ENCODE measurements at places on chromosomes 2 and 18.

- peak; percentile 44 for DNase-seq
Measured at GRCh38 chr2:137172162-137172561, 406.8 kb downstream of the THSD7B start.

DNA sequence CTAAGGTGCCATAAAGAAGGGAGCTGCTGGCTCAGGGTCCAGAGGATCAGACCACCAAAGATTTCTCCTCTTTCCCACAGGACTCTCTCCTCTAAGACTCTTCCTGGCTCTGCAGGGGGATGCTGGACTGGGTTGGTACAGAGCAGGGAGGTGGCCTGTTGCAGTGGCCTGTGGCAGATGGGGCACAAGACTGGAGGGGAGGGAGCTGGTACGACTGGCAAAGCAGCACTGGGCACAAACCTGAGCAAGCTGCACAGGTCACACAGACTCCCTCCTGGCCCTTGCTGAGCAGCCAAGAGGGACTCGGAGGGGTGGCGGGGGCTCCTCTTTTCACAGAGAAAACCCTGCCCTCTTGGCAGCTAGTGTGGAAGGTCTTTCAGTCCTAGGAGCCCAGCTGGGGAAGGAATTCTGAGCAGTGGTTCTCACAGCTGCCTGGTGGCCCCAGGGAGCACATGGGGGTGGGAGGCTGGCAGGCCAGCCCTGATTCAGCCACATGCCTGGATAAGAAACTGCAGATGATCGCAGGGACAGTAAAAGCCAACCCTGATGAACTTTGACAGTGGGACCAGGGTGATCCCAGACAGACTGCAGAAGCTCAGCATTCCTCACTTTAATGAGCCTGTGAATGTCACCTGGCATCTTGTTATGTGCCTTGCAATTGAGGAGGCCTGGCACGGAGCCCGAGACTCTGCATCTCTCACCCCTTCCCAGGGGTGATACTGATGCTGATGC is 32.5 kb upstream of the ACAA2 start:
- no peak for DNase-seq

DNA sequence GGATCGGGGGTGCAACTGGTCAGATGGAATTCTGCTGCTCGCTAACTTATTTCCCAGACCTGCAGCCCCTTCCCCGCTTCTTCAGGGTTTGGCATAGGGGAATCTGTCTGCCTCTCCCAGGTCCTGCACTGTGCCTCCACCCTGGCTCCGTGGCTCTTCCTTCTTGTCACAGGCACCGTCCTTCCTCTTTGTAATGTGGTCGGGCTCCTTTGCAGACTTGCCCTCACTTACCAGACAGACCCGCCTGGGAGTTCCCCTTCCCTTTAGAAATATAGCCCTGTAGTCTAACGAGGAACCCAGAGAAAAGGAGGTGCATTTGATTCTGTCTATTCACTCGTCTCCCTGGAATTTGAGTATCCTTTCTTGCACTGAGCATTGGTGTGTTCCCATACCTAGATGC is 63.9 kb upstream of the PAX8 start:
- no peak for DNase-seq

DNA sequence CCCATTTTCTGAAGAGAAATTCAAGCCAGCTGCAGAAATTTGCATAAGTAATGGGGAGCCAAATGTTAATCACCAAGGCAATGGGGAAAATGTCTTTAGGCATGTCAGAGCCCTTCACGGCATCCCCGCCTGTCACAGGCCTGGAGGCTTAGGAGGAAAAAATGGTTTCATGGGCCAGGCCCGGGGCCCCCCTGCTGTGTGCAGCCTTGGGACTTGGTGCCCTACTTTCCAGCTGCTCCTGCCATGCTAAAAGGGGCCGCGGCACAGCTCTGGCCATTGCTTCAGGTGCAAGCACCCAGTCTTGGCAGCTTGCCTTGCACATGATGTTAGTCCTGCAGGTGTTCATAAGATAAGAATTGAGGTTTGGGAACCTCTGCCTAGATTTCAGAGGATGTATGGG is 1235.7 kb downstream of the DPP10 start:
- peak; percentile 22 for DNase-seq

DNA sequence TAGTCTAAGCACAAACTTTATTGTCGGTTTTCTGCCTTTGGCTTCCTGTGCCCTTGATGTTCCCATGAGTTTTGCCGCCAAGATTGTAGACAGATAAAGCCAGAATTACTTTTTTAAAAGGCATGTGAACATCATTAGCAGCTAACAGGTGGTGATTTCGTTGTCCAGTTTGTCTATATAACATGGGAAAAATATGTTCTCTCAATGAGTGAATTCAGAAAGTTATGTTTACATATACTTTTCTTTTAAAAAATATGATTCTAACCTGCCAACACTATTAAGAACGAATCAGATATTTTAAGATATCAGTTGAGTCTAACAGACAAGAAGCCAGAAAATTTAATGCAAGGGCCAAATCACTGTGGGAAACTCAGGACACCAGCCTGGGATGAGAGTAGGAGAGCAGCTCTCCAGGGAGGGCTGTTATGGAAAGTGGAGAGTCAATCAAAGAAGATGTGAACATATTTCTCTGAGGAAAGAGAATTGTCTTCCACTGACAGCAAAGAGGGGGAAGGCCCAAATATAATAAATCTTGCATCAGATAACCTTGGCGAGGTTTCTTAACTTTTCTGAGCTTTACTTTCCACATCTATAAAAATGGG is 311.3 kb downstream of the ARHGAP15 start:
- no peak for DNase-seq

DNA sequence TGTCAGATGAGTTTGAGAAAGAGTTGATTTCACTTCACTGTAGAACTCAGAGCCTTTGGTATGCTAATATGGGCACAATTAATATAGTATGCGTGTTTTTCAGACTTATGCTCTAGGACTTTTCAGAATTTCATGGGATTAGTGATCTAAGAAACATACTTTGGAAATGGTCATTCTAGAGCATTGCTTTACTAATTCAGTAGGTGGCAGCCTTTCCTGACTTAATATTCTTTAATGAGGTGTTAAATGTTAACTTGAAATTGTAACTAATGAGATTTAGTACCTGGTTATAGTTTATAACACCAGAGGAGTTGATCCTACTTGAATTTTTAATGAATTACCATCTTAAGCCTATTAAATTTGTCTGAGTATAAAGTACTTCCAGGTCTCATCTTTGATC is 28.4 kb downstream of the ACTR2 start:
- DNase-seq: no peak

GRCh38 chr18:21598726-21599584 is 1.5 kb downstream of the ESCO1 start:
- DNase-seq: peak; percentile 41

GRCh38 chr2:834233-834632 is 116.4 kb upstream of the SNTG2 start:
- no peak for DNase-seq

- no peak for DNase-seq
Measured at GRCh38 chr2:3523551-3524041, 4.3 kb upstream of the ADI1 start.

DNA sequence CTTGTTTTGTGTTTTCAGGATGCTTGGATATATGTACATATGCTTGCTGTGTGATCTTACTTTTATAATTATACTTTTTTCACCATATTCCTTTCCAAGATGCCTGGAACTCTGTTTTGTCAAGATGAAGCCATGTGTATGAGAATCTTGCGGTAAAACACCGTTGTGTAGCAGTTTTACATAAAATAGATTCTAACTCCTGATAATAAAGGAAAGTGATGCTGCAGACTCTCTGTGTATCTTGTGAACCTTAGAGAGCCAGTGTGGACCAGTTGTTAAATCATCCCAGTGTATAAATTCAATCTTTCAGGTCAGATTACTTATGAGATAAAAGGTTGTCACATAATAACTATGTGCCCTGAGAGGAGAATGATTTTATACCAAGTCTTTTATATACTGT is 12.5 kb upstream of the ITGA4 start:
- DNase-seq: no peak

DNA sequence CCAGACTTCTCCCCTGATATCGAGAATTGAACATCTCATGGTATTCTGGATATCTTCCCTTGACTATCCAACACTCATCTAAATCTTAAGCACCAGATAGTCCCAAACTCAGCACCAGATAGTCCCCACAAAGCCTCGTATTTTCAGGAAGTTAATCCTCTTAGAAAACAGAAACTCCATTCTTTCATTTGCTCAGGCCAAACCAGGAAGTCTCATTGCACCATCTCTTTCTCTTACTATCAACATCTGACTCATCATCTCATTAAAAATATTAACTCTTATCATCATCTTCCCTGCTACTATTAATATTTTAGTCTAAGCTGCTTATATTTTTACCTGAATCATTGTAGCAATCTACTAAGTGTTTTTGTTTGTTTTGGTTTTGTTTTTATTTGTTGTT is 286.4 kb downstream of the GALNT13 start:
- no peak for DNase-seq

DNA sequence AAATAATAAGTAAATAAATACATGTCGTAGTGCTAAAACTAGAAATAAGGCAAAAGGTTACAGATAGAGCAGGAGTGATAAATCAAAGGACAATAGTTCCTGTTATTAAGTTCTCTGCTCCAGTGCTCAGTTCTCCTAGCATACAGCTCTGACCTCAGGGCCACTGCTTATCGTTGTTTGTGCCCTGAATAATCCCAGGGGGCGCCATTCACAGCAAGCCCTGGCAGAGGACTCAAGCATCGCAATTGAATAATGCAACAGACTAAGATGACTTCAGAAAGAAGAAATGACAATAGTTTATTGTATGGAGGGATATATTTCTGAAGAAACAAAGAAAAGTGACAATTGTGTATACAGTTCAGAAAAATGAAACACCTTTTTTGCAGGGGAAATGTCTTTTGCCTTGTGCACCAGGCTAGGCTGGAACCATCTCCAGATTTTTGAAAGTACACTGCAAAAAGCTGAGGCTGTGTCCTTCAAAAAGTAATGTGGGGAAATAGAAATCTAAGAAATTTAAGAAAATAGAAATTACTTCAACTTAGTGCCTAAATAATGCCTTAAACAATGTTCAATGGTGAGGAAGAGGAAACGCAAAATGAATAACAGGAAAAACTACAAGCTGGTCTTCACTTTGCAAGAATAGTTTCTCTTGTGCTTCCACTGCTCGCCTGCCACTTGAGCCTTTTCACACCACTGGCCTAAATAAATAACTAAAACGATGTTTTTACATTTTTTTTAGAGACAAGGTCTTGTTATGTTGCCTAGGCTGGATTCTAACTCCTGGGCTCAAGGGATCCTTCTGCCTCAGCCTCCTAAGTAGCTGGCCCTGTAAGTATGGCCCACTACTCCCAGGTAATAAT is 19.0 kb upstream of the CCNYL1 start:
- peak; percentile 66 for DNase-seq

- DNase-seq: no peak
Measured at GRCh38 chr2:126739141-126739540, 83.2 kb downstream of the GYPC start.

- no peak for DNase-seq
Measured at GRCh38 chr2:207960090-207960489, 65.2 kb downstream of the PLEKHM3 start.

DNA sequence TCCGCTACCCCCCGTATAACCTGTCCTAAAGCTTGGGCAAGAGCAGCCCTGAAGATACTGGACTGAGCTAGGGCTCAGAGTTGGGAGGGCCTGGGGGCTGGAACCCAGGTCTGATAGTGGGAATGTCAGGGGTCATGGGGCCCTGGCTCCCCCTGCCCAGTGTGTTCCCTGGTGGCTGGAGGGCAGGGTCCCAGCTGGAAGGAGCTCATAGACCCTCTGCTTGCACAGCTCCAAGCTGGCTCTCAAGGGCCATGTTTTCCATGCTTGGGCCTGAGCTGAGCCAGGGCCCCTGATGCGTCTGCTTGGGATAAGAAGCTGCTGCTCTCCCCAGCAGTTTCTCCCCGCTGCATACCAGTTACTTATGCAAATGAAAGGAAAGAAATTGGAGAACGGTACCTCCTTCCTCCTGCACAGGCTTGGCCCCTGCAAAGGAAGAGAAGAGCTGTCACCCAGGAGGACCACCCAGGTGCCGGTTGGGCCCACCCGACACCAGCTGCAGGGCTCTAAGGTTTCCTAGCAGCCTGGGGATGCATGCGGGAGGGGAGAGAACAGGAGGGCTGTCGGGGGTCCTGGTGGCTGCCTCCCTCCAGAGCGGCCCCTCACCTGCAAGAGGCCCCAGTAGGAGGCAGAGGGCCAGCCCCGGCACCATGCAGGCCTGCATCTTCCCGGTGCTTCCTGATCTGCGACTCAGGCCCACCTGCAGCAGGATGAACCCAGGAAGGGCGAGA is 628 bp downstream of the OTOS start:
- DNase-seq: no peak

- no peak for DNase-seq
Measured at GRCh38 chr2:98295275-98295674, 51.0 kb upstream of the CNGA3 start.

GRCh38 chr2:7071916-7072556 is 154.8 kb downstream of the RNF144A start:
- DNase-seq: no peak

- peak; percentile 65 for DNase-seq
Measured at GRCh38 chr2:38233231-38233983, 143.7 kb downstream of the ATL2 start.

- no peak for DNase-seq
Measured at GRCh38 chr2:61011678-61012077, 5.8 kb upstream of the PEX13 start.

DNA sequence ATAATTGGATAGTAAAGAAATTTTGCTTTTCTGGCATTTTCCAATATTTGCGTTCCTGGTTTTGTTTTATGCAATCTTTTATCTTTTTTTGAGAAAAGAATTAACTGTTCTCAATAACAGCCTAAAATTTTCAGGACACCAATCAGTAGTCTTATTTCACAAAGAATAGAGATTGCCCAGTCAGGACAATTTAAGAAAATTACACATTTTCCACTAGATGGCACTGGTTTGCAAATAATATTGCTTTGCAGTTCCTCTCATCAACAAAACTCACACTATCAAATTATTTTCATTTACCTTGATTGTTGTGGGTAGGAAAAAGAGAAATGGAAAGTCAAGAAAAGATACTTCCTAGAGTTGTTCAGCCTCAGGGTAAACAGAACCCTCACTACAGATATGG is 2.4 kb upstream of the RBM45 start:
- peak; percentile 33 for DNase-seq

DNA sequence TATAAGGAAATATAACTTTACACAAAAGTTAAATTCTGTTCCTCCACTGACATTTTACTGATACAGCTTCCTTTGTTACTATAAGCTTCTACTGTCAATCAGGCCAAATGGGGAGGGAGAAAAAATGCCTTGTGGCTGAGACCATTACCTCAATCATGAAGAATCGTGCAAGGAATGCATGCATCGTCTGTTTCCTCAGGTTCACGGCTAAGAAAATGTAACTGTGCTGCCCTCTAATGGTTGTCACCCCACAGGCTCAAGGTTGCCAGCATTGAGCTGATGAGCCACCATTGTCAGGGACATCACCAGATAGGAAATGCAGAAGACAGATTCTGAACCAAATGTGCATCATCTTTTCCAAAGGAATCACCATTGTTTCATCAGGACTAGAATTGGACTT is 426.9 kb downstream of the CDH2 start:
- DNase-seq: peak; percentile 98

- DNase-seq: no peak
Measured at GRCh38 chr2:233059797-233060500, at the start of gene INPP5D. Gene INPP5D (plus strand): TSS chr2:233060342. CDS start chr2:233060479, 137 bp downstream.

- DNase-seq: no peak
Measured at GRCh38 chr2:167702227-167702626, 545.2 kb downstream of the STK39 start.

- DNase-seq: no peak
Measured at GRCh38 chr2:221895366-221896121, 323.4 kb upstream of the EPHA4 start.

All from mesendoderm (in vitro differentiated cells).